ENCODE measurements at places on chromosomes 5 and 9.

DNA sequence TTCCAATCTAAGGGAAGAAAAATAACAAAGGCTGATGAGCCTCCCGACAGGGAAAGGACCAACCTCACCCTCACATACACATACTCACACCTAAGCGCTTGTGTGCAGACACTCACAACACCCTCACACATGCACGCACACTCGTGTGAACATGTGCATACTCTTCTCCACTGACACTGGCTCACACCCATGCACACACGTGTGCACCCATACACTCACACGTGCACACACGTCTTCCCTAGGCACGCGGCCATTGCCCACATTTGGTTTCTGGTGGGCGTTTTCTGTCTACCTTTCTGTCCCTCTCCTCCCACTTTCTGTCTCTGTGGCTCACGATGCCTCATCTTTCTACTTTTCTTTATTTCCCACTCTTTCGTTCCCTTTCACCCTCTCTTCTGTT lies 169.7 kb upstream of the MVB12B start:
- DNase-seq, result no peak

- DNase-seq, result peak; percentile 36
These were observed 68.1 kb downstream of the ARHGEF28 start for GRCh38 chr5:73694089-73694488.

- DNase-seq, result peak; percentile 41
These were observed 77.5 kb downstream of the CEMIP2 start for GRCh38 chr9:71690689-71691435.

DNA sequence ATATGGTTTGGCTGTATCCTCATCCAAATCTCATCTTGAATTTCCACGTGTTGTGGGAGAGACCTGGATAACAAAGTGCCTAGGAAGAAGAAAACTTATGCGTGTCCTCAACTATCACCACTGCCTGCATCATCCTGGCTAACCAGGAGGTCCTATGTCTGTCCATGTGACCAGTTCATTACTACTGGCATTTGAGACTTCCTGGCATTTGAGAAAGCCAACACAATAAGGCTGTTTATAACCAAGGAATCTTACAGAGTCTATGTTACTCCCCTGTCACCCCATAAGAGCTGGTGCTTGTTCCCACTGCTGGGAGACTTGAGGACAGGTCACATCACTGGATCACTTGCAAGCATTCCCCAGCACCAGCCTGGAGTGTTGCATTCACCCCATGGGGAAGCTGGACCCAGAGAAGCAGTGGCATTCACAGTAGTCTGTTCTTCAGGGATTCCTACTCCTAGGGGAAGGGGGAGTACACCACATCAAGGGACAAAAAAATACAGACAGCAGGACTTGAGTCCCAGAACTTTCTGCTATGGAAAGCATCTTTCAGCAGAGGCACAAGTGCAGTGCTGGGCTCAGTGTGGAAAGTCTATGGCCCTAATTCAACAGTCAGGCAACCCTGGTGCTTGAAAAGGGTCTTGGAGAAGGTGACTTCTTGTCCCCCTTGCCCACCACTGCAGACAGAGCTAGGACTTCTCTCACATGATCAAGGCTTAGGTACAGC lies 717.1 kb downstream of the SEMA5A start:
- DNase-seq, result no peak

- no peak for DNase-seq
These were observed at the start of gene PCDHGA4 for GRCh38 chr5:141354900-141355469. Gene PCDHGA4, plus strand, starts transcription at chr5:141355021. Its CDS starts 87 bp downstream, at chr5:141355108.

DNA sequence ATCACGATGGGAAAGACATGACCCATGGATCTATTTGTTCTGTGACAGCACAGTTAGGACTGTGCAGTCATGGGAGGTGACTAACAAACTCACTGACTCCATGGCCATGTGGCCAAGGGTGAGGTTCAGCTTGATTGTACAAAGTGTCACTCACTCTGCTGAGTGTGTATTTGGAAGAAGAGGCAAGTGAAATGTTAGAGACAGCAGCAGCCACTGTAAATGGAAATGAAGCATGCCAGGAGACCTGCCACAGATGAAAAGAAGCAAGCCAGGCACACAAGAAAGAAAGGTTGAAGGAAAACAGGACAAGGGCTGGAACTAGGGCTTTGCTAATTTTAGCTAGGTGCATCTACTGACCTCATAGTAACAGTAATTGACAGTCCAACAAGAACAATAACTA lies 42.7 kb upstream of the PALM2AKAP2 start:
- no peak for DNase-seq
